ENCODE measurements at places on chromosomes 3 and 15.

- DNase-seq: no peak
Observed at GRCh38 chr15:91142106-91142744, 42.2 kb downstream of the SV2B start.

DNA sequence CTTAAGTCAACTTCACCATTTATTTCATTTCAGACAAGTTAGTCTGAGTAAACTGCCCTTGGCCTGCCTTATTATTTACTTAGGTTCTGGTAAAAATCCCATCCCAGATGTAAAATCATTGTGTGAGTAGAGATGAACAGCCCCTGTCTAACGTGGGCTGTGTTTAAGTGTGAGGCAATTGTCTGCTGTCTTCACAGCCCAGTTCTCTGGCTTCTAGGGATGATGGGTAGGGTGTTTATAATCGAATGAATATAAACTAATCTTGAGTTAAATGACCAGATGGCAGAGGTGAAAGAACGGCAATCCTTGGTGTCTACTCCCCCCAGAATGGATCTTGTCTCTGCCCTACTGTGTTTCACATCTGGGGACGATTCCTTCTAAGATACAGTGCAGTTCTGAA, 20.8 kb downstream of the PPARG start:
- no peak for DNase-seq

DNA sequence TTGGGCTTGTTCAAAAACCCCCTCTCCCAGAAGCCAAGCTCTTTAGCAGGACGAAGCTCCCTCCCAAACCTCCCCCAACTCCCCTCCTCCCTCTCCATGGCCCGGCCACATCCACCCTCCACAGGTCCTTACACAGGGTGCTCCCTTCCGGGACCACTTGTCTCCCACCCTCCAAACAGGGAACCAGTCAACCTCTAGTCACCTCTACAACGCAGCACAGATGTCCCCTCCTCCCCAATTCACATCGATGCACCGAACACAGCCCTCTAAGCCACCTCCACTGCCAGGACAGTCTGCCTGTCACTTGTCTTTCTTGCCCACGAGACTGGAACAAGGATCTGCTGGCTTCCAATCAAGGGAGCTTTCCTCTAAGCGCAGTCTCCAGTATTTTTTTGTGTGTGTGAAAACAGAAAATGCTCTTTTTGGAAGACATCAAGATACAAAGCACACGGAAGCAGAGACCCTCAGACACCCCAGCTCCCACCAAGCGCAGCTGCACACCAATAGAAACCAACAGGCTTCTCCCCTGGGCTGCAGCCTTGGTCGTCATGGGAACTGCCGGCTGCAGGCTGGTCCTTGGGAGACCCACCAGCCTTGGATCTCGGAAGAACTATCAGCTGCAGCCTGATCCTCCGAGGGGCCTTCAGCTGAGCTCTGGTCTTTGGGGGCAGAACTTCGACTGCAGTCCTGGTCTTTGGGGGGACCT, 26.5 kb downstream of the IQSEC1 start:
- no peak for DNase-seq

GRCh38 chr3:128767094-128767750, 41.2 kb downstream of the RAB7A start:
- DNase-seq: no peak

DNA sequence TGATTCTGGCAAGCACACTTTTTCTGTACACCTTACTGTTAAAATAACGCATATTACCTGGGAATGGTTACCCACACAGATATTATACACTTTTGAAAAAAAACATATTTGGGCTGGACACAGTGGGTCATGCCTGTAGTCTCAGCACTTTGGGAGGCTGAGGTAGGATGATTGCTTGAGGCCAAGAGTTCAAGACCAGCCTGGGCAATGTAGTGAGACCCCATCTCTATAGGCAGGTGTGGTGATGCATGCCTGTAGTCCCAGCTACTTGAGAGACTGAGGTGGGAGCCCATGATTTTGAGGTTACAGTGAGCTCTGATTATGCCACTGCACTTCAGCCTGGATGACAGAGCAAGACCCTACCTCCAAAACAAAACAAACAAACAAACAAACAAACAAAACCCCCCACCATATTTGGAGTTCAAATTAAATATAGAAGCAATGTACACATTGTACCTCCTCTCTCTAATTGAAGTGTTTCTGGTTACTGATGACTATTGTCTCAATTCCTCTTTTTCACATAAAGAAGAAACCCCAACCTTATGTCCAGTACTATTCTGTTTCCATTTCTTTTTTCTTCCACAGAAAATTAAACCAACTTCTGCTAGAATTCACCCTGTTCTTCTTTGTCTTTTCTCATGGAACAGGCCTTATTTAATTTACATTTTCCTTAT, 152.6 kb upstream of the UMPS start:
- DNase-seq: no peak

- DNase-seq: no peak
Observed at GRCh38 chr3:174938102-174938501, 79.0 kb downstream of the NAALADL2 start.
